Activated CD4-positive, alpha-beta memory T cell treated with anti-CD3 and anti-CD28 coated beads, Interleukin-2, amount 10 ng/mL, durations not matched to agents 7 days and 5 days (primary cell): ENCODE measurements at places on chromosomes 7 and 10. TPM values are rescaled to one million over a fixed set of nuclear protein-coding genes. Genes with fewer than 3 reads are reported as not detected.

Gene KCNMA1
- total RNA-seq, result 0.38 TPM

Gene MYL10
- total RNA-seq, result not detected

Gene MACROH2A2
- total RNA-seq, result 5.5 TPM

Gene ADRA2A
- not detected for total RNA-seq

GRCh38 chr7:32611201-32612099 lies 116.2 kb downstream of the AVL9 start:
- no peaks in the 10 kb centered on the region for H3K4me1 ChIP-seq
- H3K27me3 ChIP-seq, result no peaks in the 10 kb centered on the region
- H3K36me3 ChIP-seq, result no peaks in the 10 kb centered on the region
- DNase-seq, result no peak
- H3K4me3 ChIP-seq, result no peak overlapping the region

DNA sequence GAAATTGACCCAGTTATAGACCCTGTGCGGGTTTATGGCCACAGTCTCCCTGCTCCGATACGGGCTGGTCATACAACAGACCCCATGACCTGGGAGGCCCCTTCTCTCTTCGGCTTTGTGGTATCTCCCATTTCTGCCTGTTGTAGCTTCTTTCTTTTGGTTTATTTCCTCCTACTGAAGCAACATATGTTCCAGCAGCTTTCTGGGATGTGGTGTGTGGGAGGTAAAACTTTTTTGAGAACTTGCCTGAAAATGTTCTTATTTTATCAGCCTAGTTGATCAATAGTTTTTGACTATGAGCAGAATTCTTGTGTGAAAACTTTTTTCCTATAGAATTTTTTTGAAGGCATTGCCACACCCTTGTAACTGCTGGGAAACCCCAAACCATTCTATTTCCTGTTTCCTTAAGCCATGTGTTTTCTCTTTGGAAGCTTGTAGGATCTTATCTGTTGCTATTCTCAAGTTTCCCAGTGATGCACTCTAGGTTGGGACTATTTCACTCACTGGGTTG lies 80.0 kb downstream of the DAGLB start:
- no peak overlapping the region for H3K4me3 ChIP-seq
- no peaks in the 10 kb centered on the region for H3K36me3 ChIP-seq
- no peak for DNase-seq
- H3K4me1 ChIP-seq, result peaks cover 7% of the 10 kb centered on the region
- no peak overlapping the region for H3K27ac ChIP-seq

GRCh38 chr7:101783381-101784181 lies 33.8 kb upstream of the CUX1 start:
- H3K4me3 ChIP-seq, result no peak overlapping the region
- H3K27ac ChIP-seq, result no peak overlapping the region
- peaks cover 9% of the 10 kb centered on the region for H3K27me3 ChIP-seq
- H3K36me3 ChIP-seq, result no peaks in the 10 kb centered on the region
- no peaks in the 10 kb centered on the region for H3K4me1 ChIP-seq
